KBM-7 (cell line): ENCODE measurements at places on chromosomes 13 and 19.

GRCh38 chr13:33452873-33453517 is 167.4 kb upstream of the STARD13 start:
- DNase-seq = no peak

GRCh38 chr13:26348966-26349365 is 95.0 kb downstream of the CDK8 start:
- DNase-seq = no peak

DNA sequence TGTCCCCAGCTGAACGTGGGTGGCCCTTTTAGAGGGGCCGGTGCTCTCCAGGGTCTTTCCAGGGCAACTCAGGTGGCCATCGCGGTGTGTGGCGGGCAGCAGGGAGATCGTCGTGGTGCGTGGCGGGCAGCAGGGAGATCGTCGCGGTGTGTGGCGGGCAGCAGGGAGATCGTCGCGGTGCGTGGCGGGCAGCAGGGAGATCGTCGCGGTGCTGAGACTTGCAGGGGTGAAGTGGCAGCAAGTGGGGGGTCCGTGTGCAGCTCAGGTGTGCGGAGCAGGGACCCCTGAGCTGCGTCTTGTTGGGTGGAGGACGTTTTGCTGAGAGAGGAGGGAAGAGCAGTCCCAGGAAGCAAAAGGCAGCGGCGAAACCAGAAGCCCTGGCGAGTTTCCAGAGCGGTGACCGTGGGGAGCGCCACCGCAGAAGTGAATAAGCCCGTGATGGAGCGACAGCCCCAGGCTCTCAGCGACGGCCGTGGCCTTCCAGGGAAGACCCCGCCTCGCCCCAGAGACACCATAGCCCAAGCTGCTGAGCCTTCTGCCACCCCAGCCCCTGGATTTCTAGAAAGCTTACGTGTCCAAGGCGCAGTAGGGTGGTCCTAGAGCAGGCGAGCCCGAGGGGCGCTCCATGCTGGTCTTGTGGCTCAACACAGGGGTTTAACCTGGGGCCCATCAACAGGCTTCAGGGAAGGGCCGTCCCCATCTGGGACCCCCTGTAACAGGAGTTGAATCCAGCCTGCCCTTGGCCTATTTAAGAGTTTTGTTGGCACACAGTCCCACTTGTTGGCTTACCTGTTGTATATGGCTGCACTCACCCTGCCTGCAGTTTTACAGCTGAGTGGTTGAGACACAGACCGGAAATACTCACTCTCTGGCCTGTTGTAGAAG is 5.4 kb downstream of the NCLN start:
- no peak for DNase-seq

DNA sequence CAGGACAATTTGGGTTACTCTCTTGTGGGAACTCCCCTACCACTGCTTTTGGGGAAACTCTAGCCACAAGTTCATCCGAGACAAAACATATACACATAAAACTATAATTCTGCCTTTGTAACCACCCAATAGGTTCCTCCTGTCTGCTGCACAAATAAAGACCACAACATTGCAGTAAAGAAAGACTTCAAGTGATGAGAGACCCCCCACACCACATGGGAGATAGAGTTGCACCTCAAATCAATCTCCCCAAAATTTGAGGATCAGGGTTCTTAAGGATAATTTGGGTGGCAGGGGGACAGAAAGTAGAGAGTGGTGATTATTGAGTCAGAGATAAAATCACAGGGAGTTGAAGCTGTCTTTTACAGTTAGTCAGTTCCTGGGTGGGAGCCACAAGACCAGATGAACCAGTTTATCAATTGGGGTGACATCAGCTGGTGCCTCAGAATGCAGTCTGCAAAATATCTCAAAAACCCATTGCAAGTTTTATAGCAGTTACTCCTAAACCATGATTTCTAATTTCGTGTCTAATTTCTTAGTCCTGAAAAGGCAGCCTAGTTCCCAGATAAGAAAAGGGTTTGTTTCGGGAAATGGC is 1348.5 kb downstream of the PCDH9 start:
- DNase-seq = no peak

GRCh38 chr19:51422053-51422448 is 4.6 kb upstream of the SIGLEC10 start:
- peak; percentile 86 for DNase-seq

- DNase-seq = no peak
Observed at GRCh38 chr13:79314652-79315051, 91.4 kb downstream of the RBM26 start.

DNA sequence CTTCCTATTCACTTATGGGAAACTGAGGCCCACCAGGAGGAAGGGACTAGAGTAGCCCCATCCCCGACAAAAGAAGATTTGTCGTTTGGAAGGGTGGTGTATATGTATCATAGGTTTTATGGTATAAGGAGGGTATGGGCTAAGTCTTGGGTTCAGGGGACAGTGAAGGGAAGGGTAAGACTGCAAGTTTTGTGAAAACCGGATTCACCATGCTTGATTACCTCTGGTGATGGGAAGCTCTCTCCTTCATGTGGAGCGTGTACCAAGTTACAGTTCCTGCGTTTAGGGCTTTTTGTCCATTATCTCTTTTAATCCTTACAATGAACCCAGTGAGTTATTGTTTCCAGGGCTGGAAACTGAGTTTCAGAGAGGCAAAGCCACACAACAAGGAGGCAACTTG is 3.8 kb downstream of the VASP start:
- no peak for DNase-seq

- DNase-seq = peak; percentile 78
Observed at GRCh38 chr19:42386974-42387707, 3.0 kb downstream of the CNFN start.

DNA sequence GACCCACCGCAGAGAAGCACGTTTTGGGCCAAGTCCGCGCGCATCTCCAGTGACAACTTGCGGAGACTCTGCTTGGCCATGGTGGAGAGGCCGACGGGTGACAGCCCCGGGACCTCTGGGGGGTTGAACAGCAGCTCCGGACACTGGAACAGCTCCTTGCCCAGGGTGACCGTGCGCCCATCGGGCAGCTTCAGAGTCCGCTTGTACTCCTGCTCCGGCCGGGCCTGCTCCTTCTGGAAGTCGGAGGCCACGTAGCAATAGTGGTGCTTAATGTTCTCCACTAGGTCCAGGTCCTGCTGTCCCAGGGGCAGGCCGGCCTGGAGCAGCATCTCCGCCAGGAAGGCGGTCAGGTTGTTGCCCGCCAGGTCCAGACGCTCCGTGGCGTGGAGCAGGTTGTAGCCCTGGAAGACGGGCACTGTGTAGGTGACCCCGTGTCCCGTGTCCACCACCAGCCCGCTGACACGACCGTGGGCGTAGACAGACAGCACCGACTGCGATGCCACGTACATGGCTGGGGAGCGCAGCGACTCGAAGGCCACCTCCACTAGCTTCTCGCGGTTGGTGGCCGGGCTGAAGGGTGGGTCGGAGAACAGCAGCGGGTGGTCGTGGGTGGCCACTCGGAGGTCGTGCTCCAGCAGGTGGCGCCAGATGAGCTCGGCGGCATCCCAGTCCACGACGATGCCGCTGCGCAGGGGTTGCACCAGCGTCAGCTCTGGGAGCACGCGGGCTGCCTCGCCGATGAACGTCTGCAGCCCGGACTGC is 743 bp downstream of the ACTL9 start:
- DNase-seq = no peak

DNA sequence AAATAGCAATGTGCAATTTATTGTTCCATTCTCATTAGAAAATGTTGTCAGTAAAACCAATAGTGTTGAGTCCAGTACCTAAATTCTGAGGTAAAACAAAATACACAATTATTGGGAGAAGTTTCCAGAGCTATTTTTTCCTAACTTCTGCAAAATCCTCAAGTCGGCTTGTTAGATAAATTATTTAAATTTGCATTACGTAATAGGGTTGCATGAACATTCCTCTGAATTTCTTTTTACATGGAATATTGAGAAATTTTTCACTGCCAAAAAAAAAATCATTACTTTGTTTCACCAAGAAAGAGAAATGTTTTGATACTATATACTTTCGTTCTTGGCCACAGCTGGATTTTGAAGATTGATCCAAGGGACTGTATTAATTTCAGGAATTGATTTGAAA is 1.5 kb downstream of the ZNF507 start:
- no peak for DNase-seq

- no peak for DNase-seq
Observed at GRCh38 chr13:26412263-26412662, 145.2 kb upstream of the WASF3 start.

DNA sequence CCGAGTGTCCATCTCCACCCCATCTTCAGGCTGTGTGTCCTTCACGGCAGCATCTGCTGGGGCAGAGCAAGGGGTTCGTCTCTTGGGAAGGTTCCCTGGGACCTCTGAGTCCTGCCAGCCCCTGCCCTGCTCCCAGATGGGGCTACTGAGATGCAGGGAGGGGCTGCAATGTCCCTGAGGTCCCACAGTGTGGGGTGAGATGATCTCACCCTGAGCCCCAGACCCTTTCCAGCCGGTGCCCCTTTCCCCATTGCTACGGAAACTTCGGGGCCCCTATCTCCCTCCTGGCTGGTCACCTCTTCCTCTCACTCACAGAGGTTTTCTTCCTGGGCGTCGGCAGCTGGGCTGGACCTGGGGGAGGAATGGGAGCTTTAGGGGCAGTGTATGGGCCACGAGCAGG is 5.0 kb downstream of the LILRB2 start:
- DNase-seq = no peak

DNA sequence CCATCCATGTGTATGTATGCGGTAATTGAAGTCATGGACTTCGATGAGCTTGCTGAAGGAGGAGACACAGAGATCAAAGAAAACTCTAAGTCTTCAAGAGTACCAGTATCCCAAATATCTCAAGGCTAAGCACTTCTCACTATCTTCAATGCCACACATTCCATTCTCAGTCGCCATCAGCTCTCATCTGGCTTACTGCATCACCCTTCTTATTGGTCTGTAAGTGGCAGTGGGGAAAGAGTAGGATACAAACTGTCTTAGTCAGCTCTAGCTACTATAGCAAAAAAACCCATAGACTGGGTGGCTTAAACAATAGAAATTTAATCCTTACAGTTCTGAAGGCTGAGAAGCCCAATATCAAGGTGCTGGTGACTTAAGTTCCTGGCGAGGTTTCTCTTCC is 218.7 kb downstream of the POSTN start:
- DNase-seq = no peak

- DNase-seq = peak; percentile 53
Observed at GRCh38 chr13:110445183-110445582, 116.3 kb downstream of the RAB20 start.

DNA sequence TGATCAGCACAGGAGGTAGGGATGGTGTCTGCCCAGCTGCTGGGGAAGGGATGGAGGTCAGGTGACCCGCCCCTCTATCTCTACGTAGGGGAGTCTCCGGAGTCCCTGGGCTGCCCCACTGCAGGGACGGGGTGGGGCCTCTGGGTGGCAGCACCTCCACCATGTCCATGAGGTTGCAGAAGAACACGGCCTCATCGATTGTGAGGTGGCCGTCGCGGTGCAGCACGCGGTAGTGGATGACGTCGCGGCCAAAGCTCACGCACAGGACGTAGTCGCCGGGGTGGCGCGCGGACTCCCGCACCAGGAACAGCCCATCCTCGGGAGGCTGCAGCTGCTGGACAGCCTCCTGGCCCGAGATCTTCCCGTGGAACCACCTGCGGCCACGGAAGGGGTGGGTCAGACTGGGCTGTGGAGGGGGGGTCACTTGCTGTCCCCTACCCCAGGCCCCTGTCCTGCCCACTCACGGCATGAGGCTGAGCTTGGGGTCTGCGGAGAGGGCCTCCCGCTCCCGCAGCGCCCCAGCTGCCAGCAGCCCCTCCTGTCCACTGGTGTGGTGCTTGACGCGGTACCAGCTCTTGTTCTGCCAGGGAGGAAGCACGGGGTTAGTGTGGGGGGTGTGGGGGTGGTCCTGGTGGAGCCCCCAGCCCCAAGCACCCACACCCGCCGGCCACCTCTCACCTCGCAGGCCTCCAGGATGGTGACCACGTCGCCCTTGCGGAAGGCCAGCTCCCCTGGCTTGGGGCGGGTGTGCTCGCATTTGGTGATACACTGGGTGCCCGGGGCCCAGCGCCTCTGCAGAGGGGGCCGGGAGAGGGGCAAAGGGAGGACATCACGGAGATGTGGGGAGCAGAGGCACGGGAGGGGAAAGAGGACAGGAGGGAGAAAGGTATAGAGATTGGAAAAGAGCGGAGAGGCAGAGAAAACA is 2.3 kb downstream of the MATK start:
- no peak for DNase-seq

DNA sequence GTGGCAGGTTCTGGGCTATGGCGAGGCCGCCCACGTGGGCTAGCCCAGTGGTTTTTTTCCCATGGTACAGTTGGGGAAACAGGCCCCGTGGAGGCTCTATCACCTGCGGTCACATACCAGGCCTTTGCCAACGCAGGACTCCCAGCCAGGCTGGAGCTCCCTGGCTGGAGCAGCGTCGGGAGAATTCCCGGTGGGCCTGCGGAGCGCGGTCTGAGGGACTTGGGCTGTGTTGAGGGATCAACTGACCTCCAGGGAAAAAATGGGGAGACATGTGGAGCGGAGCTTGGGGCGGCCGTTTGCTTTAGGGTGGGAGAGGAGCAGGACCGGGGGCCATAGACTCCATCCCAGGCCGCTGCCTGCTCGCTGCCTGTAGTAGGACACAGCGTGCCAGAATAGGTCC is 16.4 kb downstream of the DOT1L start:
- no peak for DNase-seq

DNA sequence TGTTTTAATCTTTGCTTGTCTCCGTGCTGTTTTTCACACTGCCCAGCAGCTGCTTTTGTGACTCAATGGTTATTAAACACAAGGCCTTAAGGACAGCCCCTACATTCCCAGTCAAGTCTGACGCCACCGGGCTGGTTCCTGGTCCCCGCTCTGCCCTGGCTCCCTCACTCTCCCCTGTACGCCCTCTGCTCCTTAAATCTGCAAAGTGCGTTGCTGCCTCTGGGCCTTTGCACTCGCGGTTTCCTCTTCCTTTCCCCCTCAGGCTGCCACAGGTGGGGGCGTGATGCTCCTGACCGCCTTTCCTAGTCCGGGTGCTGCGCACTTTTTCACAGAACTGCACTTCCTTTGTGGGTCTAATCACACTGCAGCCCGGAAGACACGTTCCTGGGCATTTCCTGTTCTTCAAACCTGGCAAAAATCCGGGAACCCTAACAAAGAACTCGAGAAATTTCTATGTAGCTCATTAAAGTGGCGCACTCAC is 25.6 kb downstream of the NOSIP start:
- DNase-seq = no peak

DNA sequence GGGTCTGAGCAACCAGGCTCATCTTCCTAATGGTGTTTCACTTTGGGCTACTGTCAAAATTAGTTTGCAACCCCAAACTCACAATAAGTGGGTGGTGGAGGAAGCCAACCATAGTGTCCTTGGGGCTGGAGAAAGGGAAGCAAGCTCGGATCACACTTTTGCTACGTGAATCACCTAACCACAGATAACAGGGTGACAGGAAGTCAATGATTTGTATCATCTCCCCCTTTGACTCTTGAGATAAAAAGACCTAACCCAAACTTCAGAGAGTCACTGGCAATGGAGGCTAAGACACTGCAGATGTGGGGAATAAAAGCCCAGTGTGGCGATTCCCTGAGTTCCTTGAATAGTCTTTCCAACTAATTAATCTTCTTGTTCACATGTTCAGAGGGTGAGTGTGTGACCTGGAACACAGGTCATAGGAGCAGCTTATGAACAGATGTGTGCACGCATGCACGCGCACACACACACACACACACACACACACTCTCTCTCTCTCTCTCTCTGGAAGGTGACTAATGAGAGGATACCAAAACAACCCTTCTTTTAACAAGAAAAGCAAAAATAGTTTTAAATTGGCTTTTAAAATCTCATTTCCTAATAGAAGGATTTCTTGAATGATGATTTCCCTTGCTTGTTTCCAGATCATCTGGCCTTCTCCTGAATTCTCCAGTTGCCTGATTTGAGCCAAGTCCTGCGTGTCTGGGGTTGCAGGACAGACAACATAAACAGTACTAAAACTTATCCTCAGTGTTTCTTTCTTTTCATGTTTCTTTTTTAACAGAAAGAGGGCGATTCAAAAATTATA is 21.2 kb upstream of the DOCK9 start:
- DNase-seq = no peak
